ENCODE measurements at places on chromosomes 4 and X.

DNA sequence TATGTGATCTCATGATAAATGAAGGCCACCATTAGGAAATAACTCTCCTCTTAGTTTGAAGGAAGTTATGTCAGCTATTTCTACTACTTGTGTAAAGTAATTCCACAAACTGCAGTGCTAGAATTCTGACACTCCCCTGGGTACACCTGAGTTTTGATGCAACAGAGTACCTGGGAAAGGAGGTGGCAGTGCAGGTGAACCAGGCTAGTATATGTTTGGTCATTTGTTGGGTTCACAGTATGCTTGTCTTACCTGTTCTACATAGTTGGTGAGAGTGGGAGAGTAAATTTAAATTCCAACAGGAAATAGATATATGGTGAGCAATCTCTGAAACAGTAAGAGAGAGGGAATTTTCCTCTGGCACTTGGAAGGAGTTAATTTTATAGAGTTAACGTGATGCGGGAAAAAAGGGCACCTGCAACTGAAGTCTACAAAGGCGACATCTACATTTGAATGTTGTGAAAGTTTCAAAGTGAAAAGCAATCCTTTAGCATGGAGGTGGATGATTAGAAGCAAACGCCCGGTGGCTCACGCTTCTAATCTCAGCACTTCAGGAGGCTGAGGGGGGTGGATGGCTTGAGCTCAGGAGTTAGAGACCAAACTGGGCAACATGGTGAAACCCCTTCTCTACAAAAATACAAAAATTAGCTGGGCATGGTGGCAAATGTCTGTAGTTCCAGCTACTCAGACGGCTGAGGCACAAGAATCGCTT, 8.3 kb upstream of the SLC10A6 start:
- DNase-seq: no peak

DNA sequence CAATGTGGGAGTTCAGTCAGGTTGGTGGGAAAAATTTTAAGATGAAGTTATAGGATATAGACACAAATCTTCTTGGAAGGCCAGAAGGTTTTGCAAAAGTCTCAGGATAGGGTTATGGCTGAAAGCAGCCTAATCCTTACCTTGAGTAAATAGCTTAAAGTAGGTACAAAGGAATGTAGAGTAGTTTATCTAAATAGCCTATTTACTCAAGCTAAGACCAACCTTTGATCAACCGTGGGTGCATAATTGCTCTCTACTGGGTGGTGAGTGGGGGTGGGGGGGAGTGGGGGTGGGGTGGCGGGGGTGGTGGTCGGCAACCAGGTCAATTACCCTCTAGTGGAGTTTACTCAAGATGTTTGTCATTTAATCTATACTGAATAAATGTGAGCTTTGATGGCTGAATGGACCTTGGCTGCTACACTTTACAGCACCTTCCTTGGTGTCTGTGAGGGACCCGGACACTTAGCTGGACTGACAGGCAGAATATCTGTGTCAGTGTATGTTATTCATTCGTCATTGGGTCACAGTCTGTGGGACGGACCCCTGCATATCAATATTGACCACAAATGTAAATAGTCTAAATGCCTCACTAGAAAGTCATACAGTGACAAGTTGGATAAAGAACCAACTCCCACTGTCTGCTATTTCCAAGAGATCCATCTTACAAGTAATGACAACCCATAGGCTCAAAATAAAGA, 545.7 kb upstream of the PABPC4L start:
- no peak for DNase-seq

- no peak for DNase-seq
These were observed 1618.0 kb upstream of the PCDH10 start for GRCh38 chr4:131531087-131531486.

GRCh38 chr4:159240046-159240445, 137.2 kb downstream of the RAPGEF2 start:
- no peak for DNase-seq

DNA sequence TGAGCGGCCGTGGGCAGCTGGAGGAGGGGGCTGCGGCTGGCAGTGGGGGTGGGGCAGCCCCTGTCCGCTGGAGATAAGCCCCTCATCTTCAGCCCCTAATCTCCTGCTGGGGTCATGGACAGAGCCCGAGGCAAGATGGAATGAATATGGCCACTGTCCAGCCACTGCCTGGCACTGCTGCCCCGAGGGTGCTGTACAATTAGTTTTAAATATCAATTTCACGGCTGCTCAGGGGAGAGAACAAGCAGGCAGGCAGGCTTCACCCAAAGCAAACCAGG, 64.1 kb upstream of the NKX1-1 start:
- DNase-seq: no peak

DNA sequence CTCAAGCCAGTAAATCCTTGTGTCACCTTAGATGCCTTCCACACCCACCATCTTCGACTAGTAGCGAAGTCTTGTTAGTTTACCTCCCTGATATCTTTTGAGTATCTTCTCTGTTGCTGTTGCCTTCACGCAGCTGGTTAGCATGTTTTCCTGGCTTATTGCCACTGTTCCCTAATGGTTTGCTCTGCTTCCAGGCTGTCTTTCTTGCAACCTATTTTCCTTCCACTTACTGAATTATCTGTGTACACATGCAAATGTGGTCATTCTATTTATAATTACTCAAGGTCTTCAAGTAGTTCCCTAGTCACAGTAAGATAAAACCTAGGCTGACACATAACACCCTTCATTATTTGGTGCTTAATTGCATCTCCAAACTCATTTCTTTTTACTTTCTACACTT, 89.5 kb downstream of the UGT8 start:
- DNase-seq: no peak

DNA sequence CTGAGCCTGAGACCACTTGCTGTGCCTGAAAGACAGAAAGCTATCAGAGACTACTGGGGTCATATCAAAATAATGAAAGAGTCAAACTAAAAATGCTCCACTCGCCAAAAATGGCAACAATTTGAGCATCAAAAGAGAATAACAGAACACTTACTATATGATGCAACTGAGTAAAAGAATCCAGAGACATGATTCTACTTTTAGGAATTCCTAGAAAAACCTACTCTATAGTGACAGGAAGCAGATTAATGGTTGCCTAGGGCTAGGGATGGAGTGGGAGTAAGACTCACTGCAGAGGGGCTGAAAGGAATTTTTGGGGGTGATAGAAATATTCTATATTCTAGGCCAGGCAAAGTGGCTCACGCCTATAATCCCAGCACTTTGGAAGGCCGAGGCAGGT, 29.4 kb upstream of the SLAIN2 start:
- no peak for DNase-seq

DNA sequence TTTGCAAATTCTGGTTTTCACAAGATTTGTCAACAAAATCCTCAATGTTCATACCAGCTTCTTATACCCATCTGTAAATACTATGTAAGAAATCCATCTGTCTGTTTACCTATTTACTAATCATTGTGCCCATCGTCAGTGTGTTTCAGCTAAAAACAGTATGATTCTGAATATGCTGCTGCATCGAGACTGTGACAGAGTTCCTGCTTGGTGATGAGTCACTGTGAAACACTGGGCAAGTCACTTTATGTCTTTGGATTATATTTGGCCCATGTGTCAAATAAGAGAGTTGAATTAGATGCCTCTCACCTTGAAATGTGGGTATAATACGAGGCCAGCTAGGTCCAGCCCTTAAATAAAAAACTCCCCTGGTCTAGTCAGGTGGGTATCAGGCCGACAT, 79.3 kb downstream of the CBLL2 start:
- no peak for DNase-seq

Data from NCI-H2081 treated with DMSO at 0.1 percent for 48 hours (cell line).